ENCODE measurements at places on chromosomes 3 and 15.

DNA sequence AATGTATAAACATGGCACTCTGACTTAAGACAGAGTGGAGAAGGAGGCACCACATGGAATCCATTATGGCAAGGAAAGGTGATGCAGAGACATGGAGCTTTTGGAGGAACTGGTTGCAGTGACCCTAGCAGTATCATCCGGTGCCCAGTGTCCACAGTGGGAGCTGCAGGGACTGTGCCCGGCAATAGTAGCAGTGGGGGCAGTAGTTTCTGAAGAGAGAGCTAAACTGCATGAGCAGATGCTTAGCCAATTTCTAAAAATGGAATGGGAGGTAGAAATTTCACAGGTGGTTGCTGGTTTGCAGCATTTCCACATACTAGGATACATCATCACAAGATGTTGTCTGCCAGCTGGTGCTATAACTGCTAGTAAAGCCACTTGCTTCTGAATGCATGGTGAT is 7.8 kb upstream of the TM2D3 start:
- DNase-seq, result no peak
- H3K4me3 ChIP-seq, result no peak overlapping the region
- H3K27me3 ChIP-seq, result no peaks in the 10 kb centered on the region
- no peak overlapping the region for H3K27ac ChIP-seq

- H3K36me3 ChIP-seq, result no peaks in the 10 kb centered on the region
- H3K4me3 ChIP-seq, result no peak overlapping the region
- no peak for DNase-seq
- H3K27ac ChIP-seq, result no peak overlapping the region
Measured at GRCh38 chr15:74217907-74218885, 15.6 kb upstream of the STRA6 start.

DNA sequence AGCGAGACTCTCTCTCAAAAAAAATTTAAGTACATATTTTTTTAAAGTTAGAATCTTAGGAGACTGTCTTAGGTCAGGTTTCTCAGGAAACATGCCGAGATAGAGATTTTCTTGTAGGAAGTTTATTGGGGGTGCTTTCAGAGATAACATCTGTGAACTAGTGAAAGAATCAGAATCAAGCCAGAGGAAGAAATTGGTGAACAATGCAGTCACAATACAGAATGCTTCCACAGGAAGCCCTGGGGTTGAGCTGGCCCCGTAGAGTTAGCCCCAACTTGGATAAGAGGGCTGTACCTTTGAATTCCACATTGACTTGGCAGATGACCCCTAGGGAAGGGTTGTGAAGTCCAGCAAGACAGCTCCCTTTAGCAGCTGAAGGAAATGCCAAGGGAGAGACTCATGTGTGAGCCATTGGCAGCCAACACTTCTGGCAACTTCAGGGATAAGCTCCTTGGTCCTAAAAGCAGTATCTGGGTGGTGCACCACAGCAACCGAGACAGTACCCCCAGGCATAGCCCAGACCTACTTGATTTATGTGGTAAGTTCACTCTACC is 7.1 kb upstream of the PLCB2 start:
- H3K4me1 ChIP-seq, result peaks cover 8% of the 10 kb centered on the region
- no peaks in the 10 kb centered on the region for H3K27me3 ChIP-seq
- no peak overlapping the region for H3K4me3 ChIP-seq
- H3K36me3 ChIP-seq, result no peaks in the 10 kb centered on the region

DNA sequence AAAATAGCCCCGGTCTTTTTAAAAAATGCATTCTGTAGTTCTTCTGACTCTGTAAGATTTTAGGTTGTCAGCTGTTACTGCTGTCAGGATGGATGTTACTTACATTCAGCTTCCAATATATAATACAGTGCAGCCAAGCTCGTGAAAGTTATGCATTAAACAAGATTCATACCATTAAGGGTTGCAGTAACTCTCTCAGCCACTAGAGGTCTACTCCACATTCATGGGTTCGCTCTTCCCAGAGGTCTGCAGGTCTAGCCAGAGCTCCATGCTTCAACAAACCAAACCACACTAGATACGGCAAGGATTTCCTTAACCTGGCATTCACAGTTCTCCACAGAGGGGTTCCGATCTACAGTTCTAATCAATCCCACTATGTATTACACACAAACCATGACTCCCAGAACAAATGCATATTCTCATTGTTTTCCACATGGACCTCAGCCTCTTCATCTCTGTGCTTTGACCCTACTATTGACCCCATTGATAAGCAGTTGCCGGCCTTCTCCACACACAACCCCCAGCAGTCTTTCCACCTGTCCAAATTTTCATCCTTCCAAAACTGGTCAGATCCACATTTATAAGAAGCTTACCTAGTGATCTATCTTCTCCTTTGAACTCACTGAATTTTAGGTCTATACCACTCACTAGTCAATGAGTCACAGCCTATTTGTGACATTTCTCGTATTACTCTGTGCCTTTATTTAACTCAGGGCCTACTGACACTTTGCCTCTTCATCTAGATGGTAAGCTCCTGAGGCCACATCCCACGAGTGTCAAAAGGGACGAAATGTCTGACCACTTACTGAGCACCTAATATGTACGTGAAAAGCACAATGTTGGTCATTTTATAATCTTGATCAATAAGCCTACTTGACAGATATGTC is 33.7 kb downstream of the RORA start:
- DNase-seq, result no peak
- no peaks in the 10 kb centered on the region for H3K27me3 ChIP-seq
- H3K27ac ChIP-seq, result peak overlapping the region; percentile 85
- H3K36me3 ChIP-seq, result no peaks in the 10 kb centered on the region
- H3K4me1 ChIP-seq, result peaks cover 79% of the 10 kb centered on the region
